Frontal cortex (tissue), 4 donors: ENCODE measurements at places on chromosomes 7 and 10. TPM values are rescaled to one million over a fixed set of nuclear protein-coding genes. Genes with fewer than 3 reads are reported as not detected.

The NPVF gene
- not detected for total RNA-seq

The VAX1 gene
- 1.2 TPM for total RNA-seq

The AOAH gene
- total RNA-seq: 3.7 TPM

The ACSM6 gene
- not detected for total RNA-seq

The TWIST1 gene
- 2.4 TPM for total RNA-seq

The LRRC4 gene
- 13.9 TPM for total RNA-seq

The PTPRE gene
- total RNA-seq: 16.3 TPM

The ANKRD61 gene
- under 0.01 TPM for total RNA-seq
